ENCODE measurements at places on chromosomes 7 and 10. TPM values are rescaled to one million over a fixed set of nuclear protein-coding genes. Genes with fewer than 3 reads are reported as not detected.

ITGA8 gene
- 4.2 TPM for total RNA-seq

CYP2E1 gene
- 3.7 TPM for total RNA-seq

CALHM2 gene
- total RNA-seq = 60.0 TPM

TBX20 gene
- total RNA-seq = not detected

DNA sequence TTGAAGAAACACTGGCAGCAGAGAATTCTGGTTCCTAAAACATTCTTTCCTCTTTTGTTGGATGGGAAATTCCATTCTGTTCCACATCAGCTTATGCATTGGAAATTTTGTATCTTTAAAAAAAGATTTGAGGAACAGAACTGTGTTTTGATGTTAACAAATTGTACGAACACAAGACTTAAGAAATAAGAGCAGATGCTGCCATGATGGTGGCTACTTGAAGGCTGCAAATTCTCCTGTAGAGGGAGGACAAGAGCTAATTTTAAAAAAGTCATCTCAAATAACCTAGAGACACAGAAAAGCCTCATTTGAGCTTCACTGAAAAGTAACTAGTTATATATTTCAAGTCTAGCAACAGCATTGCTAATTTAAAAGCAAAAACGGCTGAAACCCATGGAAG lies 29.8 kb downstream of the NDUFB2 start:
- no peak overlapping the region for H3K27ac ChIP-seq
- no peaks in the 10 kb centered on the region for H3K27me3 ChIP-seq
- H3K4me3 ChIP-seq = no peak overlapping the region
- no peaks in the 10 kb centered on the region for H3K36me3 ChIP-seq
- DNase-seq = no peak

- no peak overlapping the region for H3K27ac ChIP-seq
- no peak for DNase-seq
- peaks cover 2% of the 10 kb centered on the region for H3K4me1 ChIP-seq
- no peaks in the 10 kb centered on the region for H3K36me3 ChIP-seq
- H3K4me3 ChIP-seq = no peak overlapping the region
Measured at GRCh38 chr7:28155964-28156363, 24.6 kb downstream of the JAZF1 start.

DNA sequence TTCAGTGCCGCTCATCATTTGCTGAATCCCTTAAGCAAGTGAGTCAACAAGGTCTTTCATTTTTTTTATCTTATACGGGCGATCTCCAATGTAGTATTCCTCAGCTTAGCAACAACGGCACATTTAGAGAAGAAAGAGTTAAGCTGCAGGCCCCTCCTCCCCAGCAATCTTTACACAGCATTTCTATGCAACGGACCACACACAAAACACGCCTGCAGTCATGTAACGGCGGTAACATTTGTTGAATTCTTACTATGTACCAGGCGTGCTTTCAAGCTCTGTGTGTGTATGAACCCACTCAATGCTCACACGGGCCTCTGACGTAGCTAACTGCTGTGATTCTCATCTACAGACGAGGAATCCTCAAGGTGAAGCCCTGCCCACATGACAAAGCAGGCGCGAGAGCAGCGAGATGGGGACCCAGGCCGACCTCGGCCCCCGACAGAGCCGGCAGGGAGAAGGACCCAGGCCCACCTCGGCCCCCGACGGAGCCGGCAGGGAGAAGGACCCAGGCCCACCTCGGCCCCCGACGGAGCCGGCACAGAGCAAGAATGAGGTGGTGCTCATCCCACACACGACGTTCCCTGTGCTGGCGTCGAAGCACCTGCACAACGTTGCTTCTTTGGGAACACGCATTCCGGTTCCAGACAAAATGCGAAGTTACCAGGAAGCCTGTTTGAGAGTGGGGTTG lies 240.7 kb downstream of the ZMYND11 start:
- no peaks in the 10 kb centered on the region for H3K27me3 ChIP-seq
- no peak overlapping the region for H3K27ac ChIP-seq
- no peak overlapping the region for H3K4me3 ChIP-seq
- no peaks in the 10 kb centered on the region for H3K4me1 ChIP-seq
- H3K36me3 ChIP-seq = no peaks in the 10 kb centered on the region

- H3K36me3 ChIP-seq = no peaks in the 10 kb centered on the region
- H3K4me3 ChIP-seq = no peak overlapping the region
- DNase-seq = no peak
- H3K27me3 ChIP-seq = no peaks in the 10 kb centered on the region
- H3K27ac ChIP-seq = no peak overlapping the region
- H3K4me1 ChIP-seq = peaks cover 19% of the 10 kb centered on the region
Measured at GRCh38 chr7:2114052-2114451, 118.7 kb downstream of the MAD1L1 start.

DNA sequence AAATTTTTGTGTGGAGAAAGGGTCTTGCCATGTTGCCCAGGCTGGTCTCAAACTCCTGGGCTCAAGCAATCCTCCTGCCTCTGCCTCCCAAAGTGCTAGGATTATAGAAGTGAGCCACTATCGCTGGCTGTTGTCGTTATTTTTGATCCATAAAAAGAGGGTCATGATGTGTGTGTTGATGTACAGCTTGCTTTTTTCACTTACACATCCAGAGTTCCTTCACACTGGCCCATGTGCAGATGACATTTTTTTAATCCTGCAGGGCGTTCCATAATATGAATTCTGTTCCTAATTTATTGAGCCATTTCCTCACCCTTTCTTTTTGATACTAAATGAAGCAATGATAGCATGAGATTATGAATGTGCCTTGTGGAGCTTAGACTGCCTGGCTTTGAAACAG lies 40.8 kb downstream of the GRK5 start:
- H3K27me3 ChIP-seq = no peaks in the 10 kb centered on the region
- H3K4me3 ChIP-seq = no peak overlapping the region
- no peak for DNase-seq
- peaks cover 40% of the 10 kb centered on the region for H3K4me1 ChIP-seq
- H3K27ac ChIP-seq = no peak overlapping the region
- no peaks in the 10 kb centered on the region for H3K36me3 ChIP-seq

DNA sequence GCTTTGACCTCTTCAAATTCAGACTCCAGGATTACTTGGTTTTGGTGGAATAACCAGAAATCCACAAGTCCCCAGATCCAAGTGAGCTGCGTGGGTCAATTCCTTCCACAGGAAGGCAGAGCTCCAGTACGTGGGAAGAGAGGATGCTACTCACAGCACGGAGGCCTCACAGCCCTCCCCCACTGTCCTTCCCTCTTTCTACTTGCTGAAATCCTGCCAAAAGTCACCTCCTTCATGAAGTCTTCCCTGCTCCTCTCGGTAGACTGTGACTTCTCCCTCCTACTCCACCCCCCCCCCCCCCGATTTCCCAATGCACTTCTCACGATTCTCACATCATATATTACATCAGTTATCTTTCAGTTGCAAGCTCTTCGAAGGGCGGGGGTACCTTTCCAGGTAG lies 12.3 kb downstream of the CAMK2G start:
- no peak overlapping the region for H3K27ac ChIP-seq
- no peaks in the 10 kb centered on the region for H3K36me3 ChIP-seq
- H3K4me3 ChIP-seq = no peak overlapping the region
- no peak for DNase-seq
- H3K4me1 ChIP-seq = no peaks in the 10 kb centered on the region
- no peaks in the 10 kb centered on the region for H3K27me3 ChIP-seq
